ENCODE measurements at places on chromosomes 6 and 20.

- no peak for DNase-seq
Observed at GRCh38 chr6:496649-497048, 105.1 kb downstream of the IRF4 start.

DNA sequence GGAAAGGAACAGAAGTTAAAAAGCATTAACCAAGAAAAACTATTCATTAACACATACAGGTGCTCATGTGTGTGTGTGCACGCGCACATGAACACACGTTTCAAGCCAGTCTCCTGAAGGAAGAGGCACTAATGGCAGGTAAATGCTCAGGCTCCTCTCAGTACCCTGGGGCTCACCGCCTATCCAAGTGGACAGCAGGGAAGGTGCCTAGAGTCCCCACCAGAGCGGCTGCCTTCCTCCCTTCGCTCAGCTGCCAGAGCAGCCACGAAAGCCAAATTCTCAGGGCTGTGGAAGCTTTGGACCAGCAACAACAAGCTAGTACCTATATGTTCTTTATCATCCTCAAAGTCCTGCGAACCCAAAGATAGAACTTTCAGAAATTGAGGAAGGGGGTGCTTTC lies 42.6 kb downstream of the PLCG1 start:
- no peak for DNase-seq

DNA sequence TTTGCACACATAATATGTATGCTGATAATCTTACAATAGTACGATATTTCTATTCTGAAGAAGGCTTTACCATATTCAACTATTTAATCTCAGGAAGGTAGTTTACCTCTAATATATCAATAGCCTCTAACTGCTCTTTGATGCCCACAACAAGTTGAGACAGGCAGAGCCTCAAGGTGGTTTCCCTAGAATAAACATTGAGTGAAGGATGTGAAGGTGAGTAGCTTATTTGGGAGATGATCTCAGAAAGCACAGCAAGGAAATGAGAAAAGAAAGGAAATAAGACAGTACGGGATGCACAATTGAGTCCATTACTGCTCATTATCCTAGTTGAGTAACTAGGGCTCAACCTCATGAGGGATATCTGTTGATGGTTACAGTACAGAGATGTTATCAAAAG lies 638.4 kb downstream of the MAFB start:
- no peak for DNase-seq

- no peak for DNase-seq
Observed at GRCh38 chr20:32480371-32481241, 104.5 kb downstream of the NOL4L start.

GRCh38 chr6:36364669-36365479 lies 22.6 kb downstream of the ETV7 start:
- peak; percentile 83 for DNase-seq

GRCh38 chr20:57736738-57737347 lies 27.0 kb upstream of the PMEPA1 start:
- no peak for DNase-seq

DNA sequence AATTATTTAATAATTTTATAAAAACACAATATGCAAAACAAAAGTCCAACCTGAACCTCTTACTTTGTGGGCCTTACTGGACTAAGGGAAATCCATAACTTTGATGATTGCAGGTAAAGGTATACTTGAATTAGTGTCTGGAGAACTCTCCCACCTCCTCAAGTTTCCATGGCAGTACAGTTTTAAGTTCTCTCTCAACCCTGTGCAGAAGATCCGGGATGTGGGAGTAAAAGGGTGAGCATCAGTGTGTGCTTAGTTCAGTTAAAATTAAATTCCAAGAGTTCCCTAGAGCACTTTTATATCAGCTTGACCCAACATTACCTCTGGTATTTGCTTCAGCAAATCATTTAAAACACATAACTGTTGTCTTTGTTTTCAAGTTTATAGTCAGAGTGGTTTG lies 47.5 kb downstream of the RIMS1 start:
- DNase-seq = no peak

DNA sequence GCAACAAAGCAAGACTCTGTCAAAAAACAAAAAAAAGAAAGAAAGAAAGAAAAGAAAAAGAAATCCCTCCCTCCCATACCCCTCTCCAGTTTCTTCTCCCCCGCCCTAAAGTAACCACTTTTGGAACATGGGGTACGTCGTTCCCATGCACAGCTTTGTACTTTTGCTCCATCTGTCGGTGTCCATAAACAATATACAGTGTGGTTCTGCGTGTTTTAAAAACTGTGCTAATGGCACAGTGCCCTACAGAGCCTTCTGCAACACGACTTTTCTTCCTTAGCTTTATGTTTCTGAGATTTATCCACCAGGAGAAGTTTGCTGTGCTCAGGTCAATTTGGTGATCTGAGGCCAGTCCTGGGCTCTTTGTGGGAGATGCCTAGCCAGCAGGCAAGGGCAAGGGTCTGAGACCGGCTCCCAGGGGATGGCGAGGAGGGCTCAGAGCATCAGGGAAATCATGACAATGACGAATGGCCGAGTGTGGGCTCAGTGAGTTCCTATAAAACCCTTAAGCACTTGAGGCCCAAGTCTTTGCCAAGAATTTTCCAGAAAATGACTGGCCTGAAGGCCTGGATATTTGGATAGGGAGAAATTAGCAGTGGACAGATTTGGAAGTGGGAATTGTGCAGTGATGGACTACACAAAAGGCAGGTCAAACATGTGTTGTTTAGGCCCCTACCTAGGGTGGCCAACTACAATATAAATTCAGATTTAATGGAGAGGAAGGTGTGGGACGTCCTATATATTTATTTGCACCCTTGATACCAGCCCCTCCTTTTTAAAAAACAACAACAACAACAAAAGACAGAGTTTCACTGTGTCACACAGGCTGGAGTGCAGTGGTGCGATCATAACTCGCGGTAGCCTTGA lies 1.9 kb upstream of the BCAS4 start:
- no peak for DNase-seq

DNA sequence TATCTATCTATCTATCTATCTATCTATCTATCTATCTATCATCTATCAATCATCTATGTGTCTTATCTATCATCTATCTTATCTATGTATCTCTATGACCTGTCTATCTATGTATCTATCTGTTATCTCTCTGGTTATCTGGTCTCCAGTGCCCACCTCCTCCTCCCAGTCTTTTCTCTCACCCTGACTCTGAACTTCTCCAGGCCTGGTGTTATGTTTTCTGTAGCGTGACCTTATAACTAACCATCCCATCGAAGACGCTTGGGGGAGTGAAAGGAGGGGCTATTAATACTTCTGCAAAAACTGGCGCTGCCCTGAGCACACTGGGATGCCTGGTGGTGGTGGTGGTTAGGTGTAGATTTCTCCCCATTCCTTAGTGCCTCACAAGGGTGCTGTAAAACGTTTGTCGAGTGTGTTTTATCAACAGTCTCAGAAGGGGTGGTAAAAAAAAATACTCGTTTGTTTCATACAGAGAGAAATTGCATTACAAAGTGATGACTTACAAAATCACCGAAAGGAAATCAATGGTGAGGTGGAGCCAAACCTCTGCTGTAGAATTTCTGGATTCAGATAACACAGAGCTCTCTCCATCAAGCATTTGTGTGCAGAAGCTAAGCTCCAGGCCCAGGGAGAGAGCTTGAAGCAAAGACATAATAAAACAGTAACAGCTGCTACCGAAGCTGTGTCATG lies 156.2 kb downstream of the BCAS1 start:
- no peak for DNase-seq

DNA sequence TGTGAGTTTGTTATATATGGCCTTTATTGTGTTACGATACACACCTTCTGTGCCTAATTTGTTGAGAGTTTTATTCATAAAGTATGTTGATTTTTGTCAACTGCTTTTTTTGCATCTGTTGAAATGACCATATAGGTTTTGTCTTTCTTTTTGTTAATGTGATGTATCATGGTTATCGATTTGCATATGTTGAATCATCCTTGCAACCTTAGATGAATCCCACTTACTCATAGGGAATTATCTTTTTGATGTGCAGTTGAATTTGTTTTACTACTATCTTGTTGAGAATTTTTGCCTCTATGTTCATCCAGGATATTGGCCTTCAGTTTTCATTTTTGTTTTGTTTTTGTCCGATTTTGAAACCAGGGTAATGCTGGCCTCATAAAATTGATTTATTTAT lies 45.7 kb upstream of the TPD52L1 start:
- DNase-seq = no peak

DNA sequence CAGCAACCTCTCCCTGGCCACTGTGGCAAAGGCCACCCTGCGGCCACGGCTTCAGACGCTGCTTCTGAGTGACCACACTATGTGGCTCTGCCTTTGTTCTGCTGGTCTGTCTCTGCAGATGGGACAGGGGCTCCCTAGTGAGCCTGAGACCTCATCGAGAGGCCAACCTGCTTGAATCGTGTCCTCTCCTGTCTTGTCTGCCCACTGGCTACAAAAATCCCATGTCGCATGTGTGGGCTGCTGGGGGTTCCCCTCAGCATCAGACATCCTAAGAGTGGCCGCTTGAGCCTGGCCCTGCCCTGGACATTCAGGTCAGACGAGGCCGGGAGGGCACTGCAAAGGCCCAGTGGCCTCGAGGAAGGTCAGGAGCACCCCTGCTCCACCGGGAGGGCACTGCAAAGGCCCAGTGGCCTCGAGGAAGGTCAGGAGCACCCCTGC lies 222.9 kb downstream of the DLL1 start:
- no peak for DNase-seq

DNA sequence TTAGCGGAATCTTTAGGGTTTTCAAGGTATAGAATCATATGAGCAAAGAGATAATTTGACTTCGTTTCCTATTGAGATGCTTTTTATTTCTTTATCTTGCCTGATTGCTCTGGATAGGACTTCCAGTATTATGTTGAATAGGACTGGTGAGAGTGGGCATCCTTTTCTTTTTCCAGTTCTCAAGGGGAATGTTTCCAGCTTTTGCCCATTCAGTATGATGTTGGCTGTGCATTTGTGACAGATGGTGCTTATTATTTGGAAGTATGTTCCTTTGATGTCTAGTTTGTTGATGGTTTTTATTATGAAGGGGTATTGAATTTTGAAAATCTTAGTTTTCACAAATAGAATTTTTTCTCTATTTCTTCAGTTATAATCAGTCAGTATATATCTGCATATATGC lies 656.6 kb upstream of the MAP3K7 start:
- no peak for DNase-seq

- DNase-seq = no peak
Observed at GRCh38 chr6:3635482-3635881, 116.0 kb downstream of the PXDC1 start.

GRCh38 chr20:63031251-63032014 lies 24.7 kb upstream of the BHLHE23 start:
- no peak for DNase-seq

DNA sequence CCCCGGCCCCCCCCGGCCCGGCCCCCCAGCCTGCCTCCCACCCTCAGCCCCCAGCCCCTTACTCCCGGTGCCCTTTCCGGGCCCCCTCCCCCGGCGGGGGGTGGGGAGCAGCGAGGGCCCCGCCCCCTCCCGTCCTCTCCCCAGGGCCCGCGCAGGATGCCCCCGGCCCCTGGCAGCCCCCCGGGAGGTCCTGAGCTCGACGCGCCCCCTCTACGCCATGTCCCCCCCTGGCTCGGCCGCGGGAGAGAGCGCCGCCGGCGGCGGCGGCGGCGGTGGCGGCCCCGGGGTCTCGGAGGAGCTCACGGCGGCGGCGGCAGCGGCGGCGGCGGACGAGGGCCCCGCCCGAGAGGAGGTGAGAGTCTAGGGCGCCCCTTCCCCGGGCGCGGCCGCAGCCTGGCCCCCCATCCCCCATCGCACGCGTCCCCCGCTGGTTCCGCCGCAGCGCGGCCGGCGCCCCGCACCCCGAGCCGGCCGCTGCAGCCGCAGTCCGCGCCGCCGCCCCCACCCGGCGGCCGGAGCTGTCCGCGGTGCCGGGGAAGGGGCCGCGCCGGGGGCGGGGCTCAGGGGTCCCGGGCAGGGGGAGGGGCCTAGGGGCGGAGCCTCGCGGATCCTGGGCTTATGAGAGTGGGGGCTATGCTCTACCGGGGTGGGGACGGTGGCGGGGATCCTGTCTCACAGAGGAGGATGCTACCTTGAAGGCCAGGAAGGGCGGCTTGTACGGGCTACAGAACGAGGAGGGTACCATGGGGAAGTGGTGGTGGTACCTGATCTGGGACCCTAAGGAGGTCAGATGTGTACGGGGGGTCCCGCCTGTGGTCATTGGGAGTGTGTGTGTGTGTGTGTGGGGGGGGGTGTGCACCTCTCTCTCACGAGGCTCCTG lies 516 bp downstream of the TMEM151B start:
- DNase-seq = no peak

DNA sequence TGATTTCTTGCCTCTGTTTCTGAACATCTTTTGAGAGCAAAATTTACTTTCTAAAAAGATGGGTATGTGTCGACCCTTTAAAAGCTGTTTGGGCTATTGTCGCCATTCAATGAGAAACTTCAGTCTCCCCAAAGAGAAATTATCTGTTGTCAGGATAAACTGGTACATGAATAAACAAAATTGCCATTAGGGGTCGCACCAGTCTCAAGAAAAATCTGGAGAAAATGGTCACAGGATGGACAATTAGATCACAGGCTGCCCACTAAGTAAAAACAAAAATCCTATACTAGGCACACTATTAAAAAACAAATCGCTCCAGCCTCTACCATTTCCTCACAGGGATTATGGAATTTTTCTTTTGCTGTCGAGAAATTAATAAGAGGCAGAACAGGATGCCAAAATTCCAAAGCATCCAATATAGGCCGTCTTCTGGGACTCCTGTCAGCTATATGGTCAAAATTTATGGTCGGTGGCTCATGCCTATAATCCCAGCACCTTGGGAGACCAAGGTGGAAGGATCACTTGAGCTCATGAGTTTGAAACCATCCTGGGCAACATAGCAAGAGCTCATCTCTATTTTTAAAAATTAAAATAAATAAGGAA lies 5.5 kb upstream of the HLA-E start:
- peak; percentile 67 for DNase-seq

GRCh38 chr20:49868964-49869363 lies 46.4 kb downstream of the SPATA2 start:
- DNase-seq = no peak

DNA sequence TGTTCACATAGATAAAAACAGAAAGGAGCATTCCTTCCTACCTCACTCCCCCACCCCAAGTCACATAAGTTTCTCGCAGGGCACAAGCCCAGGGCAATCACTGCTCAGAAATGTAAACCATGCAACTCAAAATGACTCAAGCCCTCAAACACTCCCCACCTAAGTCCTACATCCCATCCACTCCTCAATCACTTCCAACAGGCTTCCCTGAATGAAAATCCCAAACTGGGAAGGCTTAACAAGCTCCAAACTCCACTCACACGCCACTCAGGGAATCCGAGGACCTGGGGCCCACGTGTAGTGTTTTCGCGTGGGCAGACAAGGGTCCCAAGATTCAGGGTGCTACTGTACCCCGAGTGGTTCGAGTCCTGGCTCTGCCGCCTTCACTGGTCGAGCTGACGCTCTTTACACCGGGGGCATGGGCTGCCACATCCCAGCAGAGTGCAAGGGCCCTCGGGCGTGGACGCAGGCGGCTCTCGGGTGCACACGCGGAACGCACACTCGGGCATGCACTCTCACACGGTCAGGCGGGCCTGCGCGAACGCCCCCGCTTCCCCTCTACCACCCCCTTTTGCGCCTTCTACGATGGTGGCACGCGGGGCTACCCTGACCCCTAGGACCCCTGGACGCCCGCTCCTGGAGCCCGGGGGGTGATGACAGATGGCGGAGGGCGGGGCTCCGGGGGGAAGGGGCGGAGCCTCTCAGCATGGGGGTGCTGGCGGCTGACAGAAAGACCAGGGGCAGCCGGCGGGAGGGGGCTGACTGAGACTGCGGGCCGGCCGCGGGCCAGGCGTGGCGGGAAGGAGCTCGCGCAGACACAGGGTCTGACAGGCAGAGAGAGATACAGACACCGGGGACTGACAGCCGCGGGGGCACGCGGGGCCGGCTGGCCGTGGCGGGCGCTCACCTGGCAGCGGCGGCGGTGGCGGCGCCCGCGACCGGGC lies 657 bp downstream of the ZHX3 start:
- peak; percentile 88 for DNase-seq

All from GM13977 (cell line).